CD4-positive, alpha-beta memory T cell (primary cell): ENCODE measurements at places on chromosomes 1 and 21.

DNA sequence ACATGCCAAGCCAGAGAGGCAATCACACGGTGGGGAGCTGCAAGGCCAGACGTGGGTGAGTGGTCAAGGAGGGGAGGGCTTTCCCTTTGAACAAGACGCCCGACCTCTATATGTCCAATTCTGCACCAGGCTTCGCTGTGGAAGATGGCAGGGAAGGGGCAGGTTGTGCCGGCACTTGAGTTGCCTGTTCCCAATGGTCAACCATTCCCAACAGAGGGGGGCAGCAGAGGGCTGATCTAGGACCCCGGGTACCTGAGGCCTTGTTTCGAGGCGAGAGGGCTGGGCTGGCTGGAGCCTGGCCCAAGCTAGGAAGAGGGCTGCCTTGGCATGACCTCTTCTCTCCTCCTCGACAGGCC, 64.9 kb downstream of the TMEM53 start:
- DNase-seq = no peak

GRCh38 chr1:93720956-93721626, 39.5 kb upstream of the BCAR3 start:
- no peak for DNase-seq

DNA sequence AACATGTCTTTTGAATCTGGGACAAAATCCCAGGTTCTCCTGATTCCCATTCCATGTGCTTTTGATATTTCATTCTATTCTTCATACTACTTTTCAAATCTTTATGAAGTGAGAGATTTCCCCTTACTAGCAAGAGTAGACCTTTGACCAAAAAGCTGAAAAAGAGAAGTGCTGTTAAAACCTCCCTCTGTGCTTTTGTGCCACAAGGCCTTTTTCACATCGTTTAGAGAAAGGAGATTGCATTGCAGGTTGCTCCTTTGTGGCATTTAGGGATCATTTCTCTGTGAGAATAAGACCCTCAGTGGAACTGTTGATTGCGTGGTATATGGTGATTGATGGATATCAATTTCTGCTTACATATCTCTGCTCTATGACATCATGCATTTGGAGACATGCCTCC, 148.8 kb downstream of the TGFB2 start:
- DNase-seq = no peak

DNA sequence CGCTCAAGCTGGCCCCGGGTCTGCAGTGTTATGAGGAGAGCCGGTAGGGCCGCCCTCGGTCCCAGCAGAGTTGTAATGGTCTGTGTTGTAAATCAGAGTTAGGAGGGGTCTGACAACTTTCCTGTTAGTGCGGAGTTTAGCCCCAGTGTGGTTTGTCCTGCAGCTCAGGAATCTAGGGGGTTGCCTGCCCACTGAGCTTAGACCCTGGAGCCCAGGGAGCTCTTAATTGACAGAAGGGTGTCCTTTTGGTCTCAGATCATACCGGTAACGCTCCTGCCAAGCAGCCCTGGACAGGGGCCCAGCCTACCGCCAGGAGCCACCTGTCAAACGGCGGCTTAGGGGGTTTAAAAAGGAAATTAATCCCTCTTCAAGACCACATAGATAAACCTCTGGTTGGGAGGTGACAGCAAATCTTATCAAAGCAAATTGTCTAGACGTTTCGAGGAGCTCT, 164.4 kb downstream of the DYRK1A start:
- no peak for DNase-seq

GRCh38 chr1:12666141-12666735, 22.4 kb downstream of the AADACL4 start:
- no peak for DNase-seq

DNA sequence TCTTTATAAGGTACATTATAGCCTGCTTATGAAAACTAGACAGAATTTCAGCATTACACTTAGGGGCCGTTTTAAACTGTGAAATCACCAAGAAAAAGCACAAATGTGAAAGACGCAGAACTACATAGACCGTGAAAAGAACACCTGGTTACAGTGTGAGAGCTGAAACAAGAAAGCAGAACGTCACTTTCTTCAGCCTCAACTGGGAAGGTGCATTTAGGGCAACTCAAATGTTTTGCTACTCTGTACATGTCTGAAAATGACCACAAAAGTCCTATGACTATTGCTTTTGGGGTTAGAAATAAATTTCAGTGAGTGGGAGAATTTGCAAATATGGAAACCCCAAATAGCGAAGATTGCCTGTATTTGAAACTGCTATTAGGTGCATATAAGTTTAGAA, 268.7 kb downstream of the OLFM3 start:
- no peak for DNase-seq

DNA sequence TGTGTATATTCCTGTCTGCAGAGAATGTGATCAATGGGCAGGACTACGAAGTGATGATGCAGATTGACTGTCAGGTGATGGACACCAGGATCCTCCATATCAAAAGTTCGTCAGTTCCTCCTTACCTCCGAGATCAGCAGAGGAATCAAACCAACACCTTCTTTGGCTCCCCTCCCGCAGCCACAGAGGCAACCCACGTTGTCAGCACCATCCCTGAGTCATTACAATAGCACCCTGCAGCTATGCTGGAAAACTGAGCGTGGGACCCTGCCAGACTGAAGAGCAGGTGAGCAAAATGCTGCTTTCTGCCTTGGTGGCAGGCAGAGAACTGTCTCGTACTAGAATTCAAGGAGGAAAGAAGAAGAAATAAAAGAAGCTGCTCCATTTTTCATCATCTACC, 65.2 kb downstream of the OLFML2B start:
- DNase-seq = no peak

DNA sequence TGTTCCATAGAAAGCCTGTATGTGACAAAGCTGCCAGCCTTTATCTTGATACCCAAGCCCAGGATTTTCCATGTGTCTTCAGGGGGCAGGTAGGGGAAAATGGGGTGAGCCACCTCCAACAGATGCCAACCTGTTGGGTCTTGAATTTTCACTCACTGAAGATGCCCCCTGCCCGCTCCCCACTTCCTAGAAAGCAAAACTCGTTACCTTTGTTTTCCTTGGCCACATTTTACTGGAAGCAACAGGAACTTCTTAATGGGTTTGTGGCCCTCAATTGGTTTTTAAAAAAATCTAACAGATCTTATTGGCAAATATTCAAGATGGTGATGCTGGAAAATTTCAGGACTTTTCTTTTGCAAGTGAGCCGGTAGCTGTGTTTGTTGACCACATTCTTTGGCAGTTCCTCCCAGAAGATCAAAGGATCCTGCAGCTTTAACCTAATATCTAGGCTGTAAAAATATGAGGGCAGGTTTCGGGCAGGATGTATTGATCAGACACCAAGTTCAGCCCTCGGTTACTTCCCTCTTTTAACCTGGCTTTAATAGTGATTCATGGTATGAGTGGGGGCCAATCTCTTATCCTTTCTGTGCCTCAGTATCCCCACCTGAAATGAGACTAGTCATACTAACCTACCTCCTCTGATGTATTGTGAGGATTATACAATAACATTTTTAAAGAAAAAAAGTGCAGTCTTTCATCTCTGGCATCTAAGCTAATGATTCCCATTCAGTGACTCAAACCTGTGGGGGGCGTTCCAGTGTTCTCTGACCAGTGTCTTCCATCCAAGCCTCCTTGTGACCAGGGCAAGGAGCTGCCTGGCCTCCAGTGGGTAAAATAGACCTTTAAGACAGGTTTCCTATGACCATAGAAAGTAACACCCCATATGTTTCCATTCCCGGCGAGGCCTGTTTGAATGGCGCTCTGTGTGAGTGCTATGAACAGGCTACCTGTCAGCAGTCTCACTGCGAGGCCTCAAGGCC, 21.3 kb upstream of the GNPAT start:
- DNase-seq = no peak

- no peak for DNase-seq
Observed at GRCh38 chr1:160665330-160666078, 18.7 kb upstream of the SLAMF1 start.

DNA sequence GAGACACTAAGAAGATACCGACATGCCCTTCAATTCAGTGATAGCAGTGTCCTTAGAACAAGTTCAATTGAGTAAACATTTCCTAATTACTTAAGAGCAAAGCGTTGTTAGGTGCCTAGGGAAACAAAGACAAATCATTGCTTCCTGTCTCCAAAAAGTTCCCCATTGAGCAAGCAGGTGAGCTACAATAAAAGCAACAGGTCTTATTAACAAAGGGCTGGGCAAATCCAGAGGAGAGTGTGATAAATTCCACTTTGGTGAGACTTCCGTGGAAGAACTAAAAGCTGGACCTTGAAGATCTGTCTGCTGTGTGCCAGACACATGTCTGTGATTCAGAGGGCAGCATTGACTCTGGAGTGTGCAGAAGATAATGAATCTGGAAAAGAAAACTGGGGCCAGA, 1.9 kb upstream of the TUT4 start:
- DNase-seq = no peak

GRCh38 chr1:116377541-116378529, 4.8 kb downstream of the ATP1A1 start:
- peak; percentile 68 for DNase-seq

- no peak for DNase-seq
Observed at GRCh38 chr1:171438441-171438840, 46.9 kb upstream of the PRRC2C start.

DNA sequence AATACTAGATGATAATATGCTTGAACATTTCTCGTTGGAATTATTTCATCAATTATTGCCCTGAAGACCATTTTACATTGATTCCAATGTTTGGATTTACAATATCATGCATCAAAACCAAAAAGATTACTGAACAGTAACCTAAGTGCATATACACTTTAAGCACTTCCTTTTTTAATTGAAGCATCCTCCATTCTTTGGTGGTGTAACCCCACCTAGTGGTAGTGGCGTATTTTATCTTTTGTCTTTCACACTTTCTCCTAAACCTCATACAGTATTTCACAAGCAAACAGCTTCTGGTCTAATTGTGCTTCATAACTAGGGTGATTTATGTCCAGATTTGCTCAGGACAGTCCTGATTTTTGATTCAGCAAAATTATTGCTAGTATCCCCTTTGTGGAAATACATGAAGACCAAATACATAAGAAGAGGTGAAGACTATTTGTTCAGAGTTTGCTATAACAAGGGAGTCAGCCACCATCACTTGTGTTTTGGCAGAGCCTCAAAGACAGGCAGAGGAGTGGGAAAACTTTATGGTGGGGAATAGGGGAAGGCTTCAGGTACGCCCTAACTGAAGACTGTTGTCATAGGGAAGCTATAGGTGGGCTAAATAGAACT, 3.4 kb upstream of the NVL start:
- DNase-seq = no peak

GRCh38 chr1:78145105-78145580, 99.4 kb downstream of the GIPC2 start:
- DNase-seq = no peak

DNA sequence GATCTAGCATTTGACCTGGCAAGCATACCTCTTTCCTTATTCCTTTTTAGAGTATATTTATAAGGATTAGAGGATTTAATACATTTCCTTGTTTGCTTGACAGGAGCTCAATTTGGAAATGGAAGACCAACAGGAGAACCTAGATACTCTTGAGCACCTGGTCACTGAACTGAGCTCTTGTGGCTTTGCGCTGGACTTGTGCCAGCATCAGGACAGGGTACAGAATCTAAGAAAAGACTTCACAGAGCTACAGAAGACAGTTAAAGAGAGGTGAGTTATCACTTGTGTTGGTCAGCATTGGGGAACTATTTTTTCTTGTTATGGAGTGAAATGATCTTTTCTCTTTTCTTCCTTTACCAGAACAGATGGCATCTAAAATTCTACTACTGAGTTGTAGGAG, 123.4 kb upstream of the BMP8A start:
- DNase-seq = no peak

DNA sequence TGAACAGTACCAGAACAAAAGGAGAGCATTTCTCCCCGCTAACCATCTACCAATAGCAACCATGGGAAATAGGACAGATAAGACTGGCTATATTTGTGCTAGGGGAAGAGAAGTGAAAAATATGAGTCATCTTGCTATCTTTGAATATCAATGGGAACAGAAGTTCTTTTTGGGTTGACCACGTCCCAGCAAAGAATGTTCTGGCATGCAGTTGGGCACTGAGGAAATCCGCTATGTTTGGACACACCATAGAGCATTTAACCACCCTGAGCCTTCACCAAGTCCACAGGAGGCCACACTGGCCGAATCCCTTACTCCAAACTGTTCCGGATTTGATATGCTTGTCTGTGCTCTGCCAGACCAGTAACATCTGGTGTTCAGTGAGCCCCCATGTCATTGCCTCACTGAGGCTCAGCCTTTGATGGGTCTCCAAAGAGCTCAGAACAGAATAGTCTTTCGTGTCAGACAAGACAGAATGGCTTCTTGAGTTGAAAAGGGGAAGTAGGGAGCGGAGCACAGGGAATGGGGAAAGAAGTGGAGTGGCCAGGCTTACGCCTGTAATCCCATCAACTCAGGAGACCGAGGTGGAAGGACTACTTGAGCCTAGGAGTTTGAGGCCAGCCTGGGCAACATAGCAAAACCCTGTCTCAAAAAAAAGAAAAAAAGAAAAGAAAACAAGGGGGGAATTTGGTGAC, 81.4 kb downstream of the SMYD2 start:
- no peak for DNase-seq

GRCh38 chr1:210360852-210361477, 32.3 kb downstream of the HHAT start:
- DNase-seq = peak; percentile 34

DNA sequence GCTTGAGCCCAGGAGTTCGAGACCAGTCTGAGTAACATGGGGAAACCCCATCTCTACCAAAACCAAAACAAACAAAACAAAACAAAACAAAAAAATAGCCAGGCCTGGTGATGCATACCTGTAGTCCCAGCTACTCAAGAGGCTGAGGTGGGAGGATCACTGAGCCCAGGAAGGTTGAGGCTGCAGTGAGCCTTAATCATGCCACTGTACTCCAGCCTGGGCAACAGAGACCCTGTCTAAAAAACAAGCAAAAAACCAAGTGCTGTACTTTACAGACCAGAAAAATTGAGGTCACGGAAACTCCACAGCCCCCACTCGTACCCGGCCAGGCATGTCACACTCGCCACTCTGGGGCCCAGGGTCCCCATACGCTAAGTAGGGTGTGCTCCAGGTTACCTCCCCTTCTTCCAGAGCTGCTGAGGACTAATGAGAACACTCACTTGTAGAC, 22.9 kb downstream of the ATP2B4 start:
- DNase-seq = peak; percentile 68

DNA sequence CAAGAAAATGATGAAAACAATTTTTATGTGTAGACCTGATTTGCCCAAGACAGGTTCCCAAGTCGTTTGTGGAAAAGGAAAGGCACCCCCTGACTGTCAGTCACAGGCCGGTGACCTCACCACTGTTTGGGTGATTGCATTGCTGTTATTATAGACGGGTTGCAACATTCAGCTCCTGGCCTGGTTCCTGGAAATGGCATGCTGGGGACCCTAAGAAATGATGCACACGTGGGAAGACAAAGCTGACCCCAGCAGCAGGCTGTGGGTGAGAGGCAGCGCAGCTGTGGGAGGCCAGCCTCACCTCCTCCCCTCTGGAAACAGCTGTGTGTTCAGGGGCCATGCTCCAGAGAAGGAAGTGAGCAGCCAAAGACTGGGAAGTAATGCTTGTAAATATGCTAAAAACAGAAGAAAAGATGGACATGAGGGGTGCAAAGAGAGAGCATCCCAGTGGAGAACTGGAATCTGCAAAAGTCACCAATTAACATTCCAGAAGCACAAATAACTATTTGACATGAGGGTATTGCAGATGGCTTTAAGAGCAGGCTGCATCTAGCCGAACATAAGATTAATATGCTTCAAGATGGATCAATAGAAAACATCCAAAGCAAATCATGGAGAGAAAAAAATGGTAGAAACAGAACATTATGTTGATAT, 23.4 kb upstream of the ABCG1 start:
- DNase-seq = no peak

- no peak for DNase-seq
Observed at GRCh38 chr1:99579691-99580172, 66.2 kb upstream of the PALMD start.
